ENCODE measurements at places on chromosomes 11 and 22. TPM values are rescaled to one million over a fixed set of nuclear protein-coding genes. Genes with fewer than 3 reads are reported as not detected.

MS4A6E gene
- not detected for total RNA-seq

RAPSN gene
- total RNA-seq, result 12.8 TPM

SLC5A1 gene
- 0.58 TPM for total RNA-seq

KLHDC7B gene
- total RNA-seq, result 0.18 TPM

PGA4 gene
- 5.0 TPM for total RNA-seq

RAB30 gene
- total RNA-seq, result 16.3 TPM

NPTXR gene
- 6.9 TPM for total RNA-seq

C1QTNF5 gene
- 39.0 TPM for total RNA-seq

AGBL2 gene
- total RNA-seq, result 4.4 TPM

BCR gene
- total RNA-seq, result 38.2 TPM

PRMT3 gene
- 24.0 TPM for total RNA-seq

IGF2 gene
- 562 TPM for total RNA-seq

TTC36 gene
- 4.2 TPM for total RNA-seq

DTX4 gene
- 25.5 TPM for total RNA-seq

MAP6 gene
- total RNA-seq, result 4.7 TPM

HSPB2 gene
- total RNA-seq, result 3.2 TPM

SULT4A1 gene
- 1.8 TPM for total RNA-seq

C11orf65 gene
- total RNA-seq, result 0.64 TPM

SYT8 gene
- total RNA-seq, result 0.82 TPM

MEI1 gene
- total RNA-seq, result 3.0 TPM

NLRP6 gene
- total RNA-seq, result 0.64 TPM

SLC22A12 gene
- 4.6 TPM for total RNA-seq

OLFML1 gene
- 32.1 TPM for total RNA-seq

RCE1 gene
- 22.7 TPM for total RNA-seq

DDTL gene
- total RNA-seq, result 2.5 TPM

CYTH4 gene
- total RNA-seq, result 12.2 TPM

TTLL12 gene
- total RNA-seq, result 29.5 TPM

RAG1 gene
- 3.0 TPM for total RNA-seq

OR5B3 gene
- not detected for total RNA-seq

GAL3ST1 gene
- total RNA-seq, result 27.3 TPM

FBLN1 gene
- total RNA-seq, result 145 TPM

LRRC74B gene
- total RNA-seq, result not detected

LDLRAD3 gene
- total RNA-seq, result 23.9 TPM

KCNJ11 gene
- 17.0 TPM for total RNA-seq

LRRC75B gene
- total RNA-seq, result 25.6 TPM

OPCML gene
- 17.4 TPM for total RNA-seq

BATF2 gene
- 2.4 TPM for total RNA-seq

CFAP300 gene
- total RNA-seq, result 1.9 TPM

PIWIL4 gene
- total RNA-seq, result 5.1 TPM

TMEM45B gene
- 17.3 TPM for total RNA-seq

Data from metanephros (tissue), 2 donors.